ENCODE measurements at places on chromosomes 7 and 10. TPM values are rescaled to one million over a fixed set of nuclear protein-coding genes. Genes with fewer than 3 reads are reported as not detected.

The FGFR2 gene
- not detected for total RNA-seq

The GARS1 gene
- 234 TPM for total RNA-seq

The C10orf62 gene
- total RNA-seq: not detected

The SPDYE18 gene
- 0.44 TPM for total RNA-seq

The HKDC1 gene
- 0.05 TPM for total RNA-seq

The CHST15 gene
- total RNA-seq: 0.15 TPM

The SDK1 gene
- total RNA-seq: 0.15 TPM

The HERC4 gene
- 53.1 TPM for total RNA-seq

The XRCC2 gene
- total RNA-seq: 24.0 TPM

The UBE2D1 gene
- total RNA-seq: 19.6 TPM

The CUX1 gene
- total RNA-seq: 26.1 TPM

DNA sequence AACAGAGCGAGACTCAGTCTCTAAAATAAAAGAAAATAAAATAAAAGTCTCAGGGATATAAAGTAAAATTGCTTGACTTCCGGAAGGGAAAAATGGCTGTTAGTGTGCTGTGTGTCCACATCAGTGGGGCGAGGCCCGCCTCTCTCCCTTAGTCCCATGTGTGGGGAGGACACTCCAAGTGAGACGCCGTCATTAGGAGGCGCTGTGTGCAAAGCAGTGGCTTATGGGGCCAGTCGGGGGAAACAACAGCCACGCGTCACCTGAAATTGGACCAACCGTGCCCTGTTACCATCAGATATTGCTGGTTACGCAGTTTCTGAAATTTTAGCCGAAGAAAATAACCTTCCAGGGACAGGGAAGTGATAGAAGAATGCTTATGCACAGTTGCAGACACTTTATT is 15.8 kb downstream of the SFXN4 start:
- H3K4me1 ChIP-seq: no peaks in the 10 kb centered on the region
- H3K36me3 ChIP-seq: peaks cover 30% of the 10 kb centered on the region
- DNase-seq: no peak
- H3K27me3 ChIP-seq: no peaks in the 10 kb centered on the region
- H3K4me3 ChIP-seq: no peak overlapping the region

DNA sequence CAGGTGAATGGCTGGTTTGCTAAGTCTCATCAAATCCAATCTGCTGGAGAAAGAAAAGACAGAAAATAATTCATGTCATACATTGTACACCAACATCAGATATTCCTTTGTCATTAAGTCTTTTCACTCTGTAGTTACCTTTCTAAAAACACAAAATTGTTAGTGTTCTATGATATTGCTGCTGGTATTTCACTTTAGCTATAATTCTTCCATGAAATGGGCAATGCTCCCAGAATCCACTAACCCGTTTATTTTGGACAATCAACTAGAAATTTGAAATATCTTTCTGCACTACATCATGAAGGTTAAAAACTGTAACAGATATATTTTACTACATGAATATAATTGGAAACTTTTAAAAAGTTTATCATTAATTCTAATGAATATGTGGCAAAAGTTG is 181.3 kb downstream of the C7orf25 start:
- no peaks in the 10 kb centered on the region for H3K36me3 ChIP-seq
- H3K4me3 ChIP-seq: no peak overlapping the region
- peaks cover 2% of the 10 kb centered on the region for H3K27me3 ChIP-seq
- H3K4me1 ChIP-seq: no peaks in the 10 kb centered on the region
- no peak for DNase-seq
- H3K27ac ChIP-seq: no peak overlapping the region

DNA sequence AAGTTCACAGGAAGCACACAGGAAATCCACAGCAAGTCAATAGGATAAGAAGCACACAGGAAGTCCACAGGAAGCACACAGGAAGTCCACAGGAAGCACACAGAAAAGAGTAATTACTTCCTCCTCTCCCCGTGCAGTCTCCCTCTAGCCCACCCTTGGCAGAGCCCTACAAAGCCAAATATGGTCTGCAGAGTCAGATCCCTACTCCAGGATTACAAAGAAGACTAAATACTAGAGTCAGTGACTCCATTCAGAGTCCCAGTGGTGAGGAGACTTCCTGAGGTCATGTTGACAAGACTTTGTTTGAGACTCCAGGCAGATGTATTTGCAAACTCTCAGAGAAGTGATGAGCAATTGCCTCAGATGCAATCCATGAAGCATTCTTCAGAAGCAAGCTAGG is 398.6 kb upstream of the AUTS2 start:
- H3K4me3 ChIP-seq: no peak overlapping the region
- H3K4me1 ChIP-seq: no peaks in the 10 kb centered on the region
- H3K36me3 ChIP-seq: no peaks in the 10 kb centered on the region
- no peak overlapping the region for H3K27ac ChIP-seq

GRCh38 chr7:13293264-13294002 is 606.0 kb downstream of the ARL4A start:
- no peaks in the 10 kb centered on the region for H3K27me3 ChIP-seq
- no peaks in the 10 kb centered on the region for H3K36me3 ChIP-seq
- H3K27ac ChIP-seq: no peak overlapping the region
- DNase-seq: no peak
- no peak overlapping the region for H3K4me3 ChIP-seq
- no peaks in the 10 kb centered on the region for H3K4me1 ChIP-seq

- no peak for DNase-seq
- H3K4me3 ChIP-seq: no peak overlapping the region
- no peaks in the 10 kb centered on the region for H3K4me1 ChIP-seq
- H3K27ac ChIP-seq: no peak overlapping the region
- no peaks in the 10 kb centered on the region for H3K27me3 ChIP-seq
Measured at GRCh38 chr7:79681454-79681853, 228.0 kb upstream of the MAGI2 start.

DNA sequence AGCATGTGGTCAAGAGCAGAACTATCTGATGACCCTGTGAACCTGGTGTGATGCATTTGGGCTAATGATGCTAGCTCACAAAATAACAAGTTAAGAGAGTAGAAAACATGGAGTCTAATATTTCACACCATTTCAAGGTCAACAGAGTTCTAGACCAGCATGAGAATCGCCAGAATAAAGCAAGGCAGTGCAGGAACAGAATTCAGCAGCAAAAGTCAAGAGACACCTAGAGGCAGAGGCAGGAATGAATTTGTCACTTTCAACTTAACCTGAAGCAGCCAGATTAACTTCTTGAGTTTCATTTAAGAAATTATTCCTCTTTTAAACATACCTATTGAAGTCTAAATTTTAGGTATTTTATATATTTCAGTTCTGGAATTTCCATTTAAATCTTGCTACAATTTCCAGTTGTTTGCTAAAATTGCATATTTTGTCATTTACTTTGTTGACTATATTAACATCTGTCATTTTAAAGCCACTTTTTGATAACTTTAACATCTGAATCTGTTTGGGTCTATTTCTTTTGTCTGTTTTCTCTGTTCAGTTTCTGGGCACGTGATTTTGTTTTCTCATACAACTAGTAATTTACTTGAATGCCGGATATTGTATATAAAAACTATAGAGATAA is 44.2 kb upstream of the PRSS58 start:
- peaks cover 10% of the 10 kb centered on the region for H3K4me1 ChIP-seq
- H3K36me3 ChIP-seq: no peaks in the 10 kb centered on the region
- no peak for DNase-seq
- H3K27ac ChIP-seq: no peak overlapping the region
- H3K27me3 ChIP-seq: peaks cover 7% of the 10 kb centered on the region

- peaks cover 3% of the 10 kb centered on the region for H3K27me3 ChIP-seq
- H3K4me1 ChIP-seq: peaks cover 12% of the 10 kb centered on the region
- H3K4me3 ChIP-seq: no peak overlapping the region
- H3K27ac ChIP-seq: no peak overlapping the region
Measured at GRCh38 chr10:72049472-72049871, 38.9 kb downstream of the SPOCK2 start.

GRCh38 chr7:145276118-145276517 is 440.3 kb upstream of the TPK1 start:
- no peak overlapping the region for H3K27ac ChIP-seq
- H3K4me1 ChIP-seq: no peaks in the 10 kb centered on the region
- H3K4me3 ChIP-seq: no peak overlapping the region
- H3K27me3 ChIP-seq: no peaks in the 10 kb centered on the region

DNA sequence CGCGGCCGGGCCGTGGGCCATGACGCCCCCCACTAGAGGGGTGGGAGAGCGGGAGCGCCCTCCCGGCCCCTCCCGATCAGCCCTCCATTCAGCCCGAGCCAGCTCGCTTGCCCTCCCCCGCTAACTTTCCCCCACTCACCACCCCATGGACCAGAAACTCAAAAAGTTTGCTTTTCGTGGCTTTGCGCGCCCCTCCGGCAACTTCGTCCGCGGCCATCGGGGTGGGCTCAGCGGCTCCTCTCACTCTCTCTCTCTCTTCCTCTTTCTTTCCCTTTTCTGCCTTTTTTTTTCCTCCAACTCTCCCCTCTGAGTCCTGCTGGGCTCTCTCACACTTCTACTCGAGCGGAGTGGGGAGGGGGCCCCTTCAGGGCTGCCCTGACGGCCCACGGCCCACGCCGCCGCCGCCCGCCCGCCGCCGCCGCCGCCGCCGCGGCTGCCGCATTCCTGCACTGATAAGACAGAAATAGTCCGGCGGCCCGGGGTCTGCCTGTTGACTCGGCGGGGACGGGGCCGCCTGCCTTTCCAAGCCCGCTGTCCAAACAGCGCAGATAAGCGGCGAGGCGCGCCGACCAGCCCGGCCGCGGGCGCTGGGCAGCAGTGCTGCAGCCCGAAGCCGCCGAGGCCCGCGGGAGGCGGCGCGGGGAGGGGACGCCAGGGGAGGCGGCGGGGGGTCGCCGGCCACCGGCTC is at the start of gene SMARCD3:
SMARCD3 (minus strand) TSS at position 349 of the 688 bp plus-strand sequence; CDS start at position 217, 132 bp downstream.
- peaks cover 2% of the 10 kb centered on the region for H3K36me3 ChIP-seq
- peak within 1 kb of the TSS; percentile 54 for H3K4me3 ChIP-seq
- peaks cover 64% of the 10 kb centered on the region for H3K27me3 ChIP-seq
- peaks cover 28% of the 10 kb centered on the region for H3K4me1 ChIP-seq
- peak within 1 kb of the TSS; percentile 5 for H3K27ac ChIP-seq

DNA sequence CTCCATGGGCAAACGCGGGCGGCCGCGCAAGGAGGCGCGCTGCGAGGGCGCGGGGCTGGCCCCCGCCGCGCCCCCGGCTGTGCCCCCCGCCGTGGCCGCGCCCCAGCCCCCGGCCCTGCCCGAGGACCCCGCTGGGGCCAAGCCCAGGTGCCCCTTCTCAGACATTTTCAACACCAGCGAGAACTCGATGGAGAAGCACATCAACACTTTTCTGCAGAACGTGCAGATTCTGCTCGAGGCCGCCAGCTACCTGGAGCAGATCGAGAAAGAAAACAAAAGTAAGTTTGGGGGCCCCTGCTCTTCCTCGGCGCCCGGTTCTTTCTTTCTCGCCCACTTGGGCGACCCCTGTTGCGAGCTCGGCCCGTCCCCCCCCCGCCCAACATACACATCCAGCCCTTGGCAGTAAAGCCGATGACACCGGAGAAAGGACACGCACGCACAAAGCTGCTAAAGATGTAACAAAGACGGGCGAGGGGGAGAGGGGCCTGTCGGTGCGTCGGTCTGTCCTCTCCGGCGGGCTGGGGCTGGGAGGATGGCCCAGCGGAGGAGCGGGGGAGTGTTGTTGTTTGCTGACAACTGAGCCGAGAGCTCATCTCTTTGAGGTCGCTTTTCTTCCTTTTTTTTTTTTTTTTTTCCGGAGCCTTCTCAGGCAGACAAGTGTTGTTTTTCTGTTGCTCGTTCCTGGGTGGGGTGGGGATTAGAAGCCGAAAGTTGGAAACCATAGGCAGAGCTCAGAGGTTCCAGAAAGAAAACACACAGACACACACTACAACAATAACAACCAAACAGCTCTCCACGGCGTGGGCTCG is 604 bp downstream of the MXI1 start:
- H3K4me1 ChIP-seq: peaks cover 50% of the 10 kb centered on the region
- peak overlapping the region; percentile 86 for H3K27ac ChIP-seq
- peaks cover 3% of the 10 kb centered on the region for H3K36me3 ChIP-seq

DNA sequence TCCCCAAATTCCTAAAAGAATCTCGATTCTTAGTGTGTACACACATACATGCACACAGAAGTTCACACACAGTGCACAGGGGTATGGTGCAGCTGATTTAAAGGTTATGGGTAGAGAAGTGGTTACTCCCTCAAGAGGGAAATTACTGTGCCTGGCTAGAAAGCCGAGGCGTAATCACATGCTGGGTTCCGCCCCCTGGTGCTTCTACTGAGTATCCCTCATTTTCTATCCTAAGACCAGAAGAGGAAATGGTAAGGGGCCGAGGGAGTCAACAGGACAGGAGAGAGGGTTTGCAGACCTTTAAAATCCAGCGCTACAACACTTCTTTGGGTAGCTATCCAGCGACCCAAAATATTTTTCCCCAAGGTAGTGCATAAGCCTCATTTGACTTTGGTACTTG is 147.3 kb upstream of the TMEM196 start:
- H3K27ac ChIP-seq: no peak overlapping the region
- no peaks in the 10 kb centered on the region for H3K27me3 ChIP-seq
- H3K4me3 ChIP-seq: no peak overlapping the region
- no peaks in the 10 kb centered on the region for H3K36me3 ChIP-seq

GRCh38 chr7:26199301-26200037 is 1.1 kb downstream of the HNRNPA2B1 start:
- H3K4me3 ChIP-seq: peak overlapping the region; percentile 100
- H3K36me3 ChIP-seq: peaks cover 72% of the 10 kb centered on the region
- peaks cover 44% of the 10 kb centered on the region for H3K4me1 ChIP-seq
- peak overlapping the region; percentile 100 for H3K27ac ChIP-seq
- no peaks in the 10 kb centered on the region for H3K27me3 ChIP-seq
- peak; percentile 49 for DNase-seq

GRCh38 chr10:45444976-45445898 is 71.2 kb downstream of the ALOX5 start:
- H3K4me1 ChIP-seq: peaks cover 3% of the 10 kb centered on the region
- H3K4me3 ChIP-seq: no peak overlapping the region
- peaks cover 4% of the 10 kb centered on the region for H3K27me3 ChIP-seq
- no peaks in the 10 kb centered on the region for H3K36me3 ChIP-seq
- no peak overlapping the region for H3K27ac ChIP-seq
- DNase-seq: no peak

DNA sequence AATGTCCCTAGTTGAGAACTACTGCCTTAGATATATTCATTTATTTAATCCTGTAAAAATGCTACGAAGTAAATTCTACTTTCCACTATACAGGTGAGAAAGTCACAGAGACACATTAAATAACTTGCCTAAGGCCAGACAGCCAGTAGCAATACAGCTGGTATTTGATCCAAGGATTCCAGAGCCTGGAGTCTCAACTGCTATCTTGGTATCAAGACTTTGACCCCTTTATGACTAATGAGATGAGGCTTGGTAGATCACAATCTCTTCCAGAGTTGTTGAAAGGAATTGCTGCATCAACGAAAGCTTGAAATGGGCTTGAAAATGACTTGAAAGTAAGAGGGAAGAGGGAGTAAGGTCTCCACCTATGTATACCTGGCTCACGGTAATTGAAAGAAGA is 83.3 kb downstream of the ORC5 start:
- DNase-seq: no peak
- no peaks in the 10 kb centered on the region for H3K4me1 ChIP-seq
- H3K27ac ChIP-seq: no peak overlapping the region
- H3K27me3 ChIP-seq: no peaks in the 10 kb centered on the region

GRCh38 chr7:41927380-41927779 is 224.5 kb upstream of the INHBA start:
- H3K27me3 ChIP-seq: peaks cover 13% of the 10 kb centered on the region
- no peak overlapping the region for H3K4me3 ChIP-seq
- no peak for DNase-seq
- H3K4me1 ChIP-seq: peaks cover 5% of the 10 kb centered on the region
- H3K36me3 ChIP-seq: no peaks in the 10 kb centered on the region
- no peak overlapping the region for H3K27ac ChIP-seq

GRCh38 chr7:36117203-36117840 is 35.7 kb upstream of the EEPD1 start:
- peaks cover 25% of the 10 kb centered on the region for H3K27me3 ChIP-seq
- H3K4me3 ChIP-seq: no peak overlapping the region
- H3K27ac ChIP-seq: no peak overlapping the region
- H3K4me1 ChIP-seq: peaks cover 33% of the 10 kb centered on the region
